ENCODE measurements at places on chromosomes 6 and 20.

GRCh38 chr6:69589626-69590025 lies 207.2 kb downstream of the LMBRD1 start:
- no peak for DNase-seq

DNA sequence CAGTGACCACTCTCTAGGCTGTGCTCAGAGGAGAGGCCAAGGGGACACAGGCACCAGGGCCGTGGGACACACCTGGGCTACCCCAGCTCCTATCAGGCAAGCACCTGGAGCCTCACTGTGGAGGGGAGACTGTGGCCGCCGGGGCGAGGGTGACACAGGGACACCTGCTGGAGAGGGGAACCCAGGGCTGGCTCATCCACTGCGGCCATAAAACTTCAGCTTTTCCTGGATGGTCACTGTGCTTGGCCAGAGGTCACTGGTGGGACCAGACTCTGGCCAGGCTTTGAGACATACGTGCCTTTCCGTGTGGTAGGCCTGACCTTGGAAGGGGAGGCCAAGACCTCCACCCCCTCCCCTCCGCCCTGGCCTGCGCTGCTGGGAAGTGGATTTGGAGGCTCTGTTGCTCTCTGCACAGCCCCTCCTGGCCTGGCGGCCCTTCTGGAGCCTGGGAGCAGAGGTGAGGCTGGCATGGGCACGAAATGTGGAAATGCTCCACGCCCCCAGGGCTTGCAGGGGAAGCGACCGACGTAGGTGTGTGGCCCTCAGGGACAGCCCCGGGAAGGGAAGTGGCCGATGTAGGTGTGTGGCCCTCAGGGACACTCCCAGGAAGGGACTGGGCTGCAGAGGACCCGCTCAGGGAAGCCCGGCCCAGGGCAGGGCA lies 42.9 kb upstream of the BHLHE23 start:
- no peak for DNase-seq

DNA sequence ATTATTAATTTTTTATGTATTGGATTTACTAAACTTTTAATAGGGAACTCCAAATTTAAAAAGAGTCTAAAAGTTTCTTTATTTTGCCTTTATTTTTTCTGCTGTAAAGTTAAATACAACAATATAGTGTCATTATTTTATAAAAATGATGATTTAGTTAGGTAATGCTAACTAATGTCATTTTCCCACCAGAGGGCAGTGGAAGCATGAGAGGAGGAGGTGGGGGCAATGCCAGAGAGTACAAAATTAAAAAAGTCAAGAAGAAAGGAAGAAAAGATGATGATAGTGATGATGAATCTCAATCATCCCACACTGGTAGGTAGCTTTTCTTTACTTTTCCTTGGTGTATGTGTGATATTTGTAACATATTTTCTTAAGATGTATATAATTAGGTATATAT lies 20.2 kb upstream of the FHL5 start:
- no peak for DNase-seq

- no peak for DNase-seq
Observed at GRCh38 chr6:52820198-52820597, 16.6 kb upstream of the GSTA1 start.

GRCh38 chr6:26109772-26110171 lies 22.5 kb downstream of the HFE start:
- no peak for DNase-seq

DNA sequence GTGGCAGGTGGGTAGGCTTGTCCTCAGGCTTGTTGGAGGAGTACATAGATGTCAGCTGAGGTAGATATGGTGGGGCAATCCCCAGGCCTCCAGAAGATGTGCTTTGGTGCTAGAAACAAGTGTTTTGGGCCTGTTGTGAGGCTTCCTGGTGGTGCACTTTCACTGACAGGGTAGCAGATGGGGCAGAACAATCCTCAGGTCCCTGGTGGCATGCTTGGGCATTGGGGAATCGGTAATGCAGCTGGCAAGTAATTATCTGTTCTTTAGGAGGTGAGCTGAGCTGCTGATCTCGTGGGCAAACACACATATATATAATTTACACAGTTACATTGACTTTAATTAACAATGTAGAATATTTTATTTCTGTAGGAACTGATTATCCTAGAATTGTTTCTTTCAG lies 458.7 kb downstream of the BMP2 start:
- DNase-seq: no peak

GRCh38 chr6:111282515-111282914 lies 195.2 kb downstream of the SLC16A10 start:
- no peak for DNase-seq

GRCh38 chr6:129704708-129705107 lies 5.3 kb downstream of the ARHGAP18 start:
- no peak for DNase-seq

DNA sequence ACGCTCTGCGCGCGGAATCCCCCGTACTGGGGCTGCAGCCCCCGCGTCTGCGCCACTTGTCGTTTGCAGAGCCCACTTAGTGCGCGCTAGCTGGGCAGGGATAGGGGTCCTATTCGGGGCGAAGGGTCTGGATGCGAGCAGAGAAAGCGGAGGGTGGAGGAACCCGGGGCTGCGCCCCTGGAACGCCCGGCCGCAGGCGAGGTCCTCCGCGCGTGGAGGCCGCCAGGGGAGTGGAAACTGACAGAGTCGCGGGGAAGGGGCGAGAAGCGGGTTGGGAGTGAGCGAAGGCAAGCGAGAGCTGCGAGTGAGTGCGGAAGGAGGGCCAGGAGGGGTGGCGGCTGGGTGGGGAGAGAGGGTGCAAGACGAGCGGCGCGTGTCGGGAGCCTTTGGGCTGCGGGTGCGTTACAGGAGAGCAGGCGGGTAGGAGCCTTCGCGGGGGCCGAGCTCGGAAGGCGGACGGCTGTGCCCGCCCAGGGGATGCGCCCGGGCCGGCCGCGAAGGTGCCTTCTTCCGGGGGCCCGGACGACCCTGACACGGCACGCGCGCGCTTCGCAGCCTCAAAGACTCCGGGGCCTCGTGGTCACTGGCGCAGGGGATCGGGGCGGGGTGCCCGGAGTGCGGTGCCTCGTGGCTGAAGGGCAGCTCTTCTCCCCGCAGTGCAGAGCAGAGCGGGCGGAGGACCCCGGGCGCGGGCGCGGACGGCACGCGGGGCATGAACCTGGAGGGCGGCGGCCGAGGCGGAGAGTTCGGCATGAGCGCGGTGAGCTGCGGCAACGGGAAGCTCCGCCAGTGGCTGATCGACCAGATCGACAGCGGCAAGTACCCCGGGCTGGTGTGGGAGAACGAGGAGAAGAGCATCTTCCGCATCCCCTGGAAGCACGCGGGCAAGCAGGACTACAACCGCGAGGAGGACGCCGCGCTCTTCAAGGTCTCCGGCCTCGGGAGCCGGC lies 1.2 kb downstream of the IRF4 start:
- DNase-seq: peak; percentile 22

Data from GM13976 (cell line).